Neural crest cell (in vitro differentiated cells): ENCODE measurements at places on chromosomes 16 and 17.

DNA sequence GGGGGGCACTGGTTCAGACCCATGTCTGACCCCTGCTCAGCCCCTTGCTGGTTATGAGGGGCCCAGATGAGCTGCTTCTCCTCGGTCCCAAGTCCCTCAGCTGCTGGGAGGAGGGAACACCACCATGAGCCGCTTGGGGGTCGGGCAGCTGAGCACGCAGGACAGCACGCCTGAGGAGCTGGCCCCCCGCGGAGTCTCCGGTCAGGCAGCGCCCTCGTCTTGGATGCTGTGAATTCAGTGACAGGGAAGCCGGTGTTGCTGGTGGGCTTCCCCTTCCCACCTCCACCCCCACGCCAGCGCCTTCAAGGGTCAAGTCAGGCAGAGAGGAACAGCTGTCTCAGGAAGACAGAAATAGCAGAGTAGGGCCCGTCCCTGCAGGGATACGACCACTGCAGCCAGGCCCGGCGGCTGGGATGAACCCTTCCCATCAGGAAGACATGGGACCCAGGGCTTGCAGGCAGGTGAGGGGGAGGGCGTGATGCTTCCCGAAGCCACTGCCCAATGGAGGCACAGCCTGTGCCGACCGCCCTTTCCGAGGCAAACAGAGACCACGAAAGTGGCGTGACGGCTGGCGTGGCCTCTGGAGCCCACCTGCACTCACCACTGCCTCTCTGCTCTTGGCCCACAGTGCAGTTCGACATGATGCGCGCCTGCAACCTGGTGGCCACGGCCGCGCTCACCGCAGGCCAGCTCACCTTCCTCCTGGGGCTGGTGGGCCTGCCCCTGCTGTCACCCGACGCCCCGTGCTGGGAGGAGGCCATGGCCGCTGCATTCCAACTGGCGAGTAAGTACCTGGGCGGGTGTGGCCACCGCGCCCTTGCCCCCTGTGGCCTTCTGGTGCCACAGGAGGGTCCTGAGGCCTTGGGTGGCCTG, 8.1 kb downstream of the TMEM204 start:
- no peak for DNase-seq

GRCh38 chr16:70526403-70526802, 2.8 kb downstream of the SF3B3 start:
- no peak for DNase-seq

- no peak for DNase-seq
These were observed 7.8 kb downstream of the GRB7 start for GRCh38 chr17:39745335-39746144.

GRCh38 chr16:72312828-72313227, 140.9 kb upstream of the PMFBP1 start:
- no peak for DNase-seq

- no peak for DNase-seq
These were observed 11.4 kb upstream of the TNRC6C start for GRCh38 chr17:77946900-77947645.

- DNase-seq, result no peak
These were observed 33.2 kb downstream of the TIMM22 start for GRCh38 chr17:1029922-1030644.

- no peak for DNase-seq
These were observed 189.5 kb upstream of the GSE1 start for GRCh38 chr16:85423631-85424030.

DNA sequence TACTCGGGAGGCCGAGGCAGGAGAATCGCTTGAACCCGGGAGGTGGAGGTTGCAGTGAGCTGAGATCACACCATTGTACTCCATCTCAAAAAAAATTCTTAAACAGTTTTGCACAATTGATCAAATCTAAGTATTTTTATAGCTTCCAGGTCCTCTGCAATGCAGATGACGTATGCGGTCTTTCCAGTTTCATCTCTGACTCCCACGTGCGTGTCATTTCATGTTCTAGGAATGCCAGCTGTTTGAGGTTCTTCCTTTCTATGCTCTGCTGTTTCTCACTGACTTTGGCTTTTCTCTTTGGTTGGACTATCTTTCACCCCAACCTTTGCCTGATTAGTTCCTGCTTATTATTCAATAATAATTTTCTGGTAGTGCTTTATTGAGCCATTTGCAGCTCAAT, 16.2 kb downstream of the CHP2 start:
- no peak for DNase-seq

DNA sequence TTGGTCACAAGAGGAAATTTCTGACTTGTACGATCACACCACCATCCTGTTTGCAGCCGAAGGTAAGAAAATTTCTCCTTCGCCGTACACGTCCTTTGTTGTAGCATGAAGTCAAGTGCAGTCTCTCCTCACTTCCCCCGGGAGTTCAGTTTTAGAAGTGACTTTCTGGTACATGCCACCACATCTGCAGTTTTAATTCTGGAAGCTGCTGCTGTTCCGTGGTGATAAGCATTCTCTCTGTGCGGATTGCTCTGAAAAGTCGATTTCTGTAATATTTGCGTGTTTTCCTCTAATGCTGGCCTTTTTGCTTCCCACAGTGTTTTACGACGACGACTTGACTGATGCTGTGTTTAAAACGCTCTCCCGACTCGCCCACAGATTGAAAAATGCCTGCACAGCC, 20.6 kb downstream of the METTL22 start:
- DNase-seq, result no peak

DNA sequence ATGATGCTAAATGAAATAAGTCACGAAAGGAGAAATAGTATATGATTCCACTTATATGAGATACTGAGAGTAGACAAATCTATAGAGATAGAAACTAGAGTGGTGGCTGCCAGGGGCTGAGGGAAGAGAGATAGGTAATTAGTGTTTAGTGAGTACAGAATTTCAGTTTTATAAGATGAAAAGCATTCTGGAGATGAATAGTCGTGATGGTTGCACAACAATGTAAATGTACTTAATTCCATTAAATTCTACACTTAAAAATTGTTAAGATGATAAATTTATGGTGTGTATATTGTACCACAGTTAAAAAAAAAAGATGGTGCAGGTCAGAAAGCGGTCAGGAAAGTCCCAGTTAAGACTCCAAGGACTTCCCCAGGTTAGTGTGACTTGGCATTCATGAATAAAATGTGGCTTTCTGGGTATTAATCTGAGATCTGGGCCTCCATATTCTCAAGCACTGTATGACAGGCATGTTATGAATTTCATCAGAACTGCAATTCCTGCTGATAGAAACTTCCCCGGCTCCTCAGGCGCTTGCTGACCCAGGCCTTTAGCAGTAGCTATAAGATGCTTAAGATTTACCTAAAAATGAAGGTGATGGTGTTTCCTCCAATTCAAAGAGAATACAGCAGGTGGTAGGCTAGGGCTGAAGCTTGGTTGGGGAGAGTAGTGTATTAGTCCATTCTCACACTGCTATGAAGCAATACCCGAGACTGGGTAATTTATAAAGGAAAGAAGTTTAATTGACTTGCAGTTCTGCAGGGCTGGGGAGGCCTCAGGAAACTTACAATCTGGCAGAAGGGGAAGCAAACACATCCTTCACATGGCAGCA, 115.3 kb upstream of the SOX9 start:
- DNase-seq, result no peak

- no peak for DNase-seq
These were observed 8.0 kb upstream of the STX4 start for GRCh38 chr16:31025339-31025738.

GRCh38 chr17:17907469-17907868, 64.7 kb downstream of the TOM1L2 start:
- DNase-seq, result no peak

DNA sequence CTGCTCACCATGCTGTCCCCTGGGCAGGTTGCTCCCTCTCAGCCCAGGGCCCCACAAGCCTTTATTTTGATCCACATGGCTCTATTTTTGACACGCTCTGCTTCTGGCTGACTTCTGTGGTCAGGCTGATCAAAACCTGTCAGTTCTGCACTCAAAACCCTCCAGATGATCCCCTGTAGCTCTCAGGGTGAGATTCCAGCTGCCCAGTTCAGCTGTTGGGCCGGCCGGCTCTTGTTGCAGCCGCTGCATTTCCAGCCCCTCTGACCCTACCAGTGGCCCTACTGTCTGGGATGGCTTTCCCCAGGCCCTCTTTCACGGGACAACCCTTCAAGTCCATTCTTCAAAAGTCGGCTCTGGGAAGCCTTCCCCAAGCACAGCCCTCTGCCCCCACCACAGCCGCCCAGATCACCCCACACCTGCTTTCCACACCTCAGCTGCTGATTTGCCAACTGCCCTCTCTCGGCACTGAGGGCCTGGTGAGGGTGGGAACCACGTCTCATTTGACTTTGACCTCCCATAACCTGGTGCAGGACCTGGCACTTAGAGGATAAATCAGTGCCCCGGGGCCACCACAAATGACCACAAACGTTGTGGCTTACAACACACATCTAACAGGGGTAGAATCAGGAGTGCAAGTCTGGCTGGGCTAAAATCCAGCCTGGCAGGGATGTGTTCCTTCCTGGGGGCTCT, 16.3 kb upstream of the CACNG4 start:
- DNase-seq, result no peak

DNA sequence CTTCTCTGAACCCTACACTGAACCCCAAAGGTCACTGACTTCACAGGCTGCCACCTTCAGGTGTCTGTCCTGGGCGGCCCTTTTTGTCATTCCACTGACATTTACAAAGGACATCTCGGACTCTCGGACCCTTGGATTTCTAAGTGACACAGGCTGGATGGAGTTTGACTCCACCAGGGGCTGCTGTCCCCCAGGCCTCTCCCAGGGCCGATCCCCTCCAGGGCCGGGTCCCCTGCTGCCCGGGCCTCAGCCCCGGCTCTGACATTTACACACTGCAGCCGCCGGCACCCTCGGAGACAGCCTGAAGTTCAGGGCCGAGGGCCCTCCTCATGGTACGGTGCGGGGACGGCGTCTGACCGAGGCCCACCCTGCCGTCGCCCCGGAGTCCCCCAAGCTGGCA, 24.1 kb downstream of the CACNA1H start:
- no peak for DNase-seq

DNA sequence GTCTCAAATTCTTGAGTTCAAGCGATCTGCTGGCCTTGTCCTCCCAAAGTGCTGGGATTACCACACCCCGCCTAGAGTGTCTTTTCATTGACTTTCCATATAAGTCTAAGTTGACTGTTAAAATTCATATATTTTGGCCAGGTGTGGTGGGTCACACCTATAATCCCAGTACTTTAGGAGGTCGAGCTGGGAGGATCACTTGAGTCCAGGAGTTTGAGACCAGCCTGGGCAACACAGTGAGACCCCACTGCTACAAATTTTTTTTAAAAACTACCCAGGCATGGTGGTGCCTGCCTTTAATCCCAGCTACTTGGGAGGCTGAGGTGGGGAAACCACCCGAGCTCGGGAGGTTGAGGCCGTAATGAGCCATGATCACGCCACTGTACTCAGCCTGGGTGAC, 21.9 kb upstream of the MRC2 start:
- no peak for DNase-seq

GRCh38 chr16:51655249-51655648, 504.2 kb upstream of the SALL1 start:
- DNase-seq, result no peak

GRCh38 chr16:28145796-28146195, 66.0 kb downstream of the XPO6 start:
- no peak for DNase-seq

DNA sequence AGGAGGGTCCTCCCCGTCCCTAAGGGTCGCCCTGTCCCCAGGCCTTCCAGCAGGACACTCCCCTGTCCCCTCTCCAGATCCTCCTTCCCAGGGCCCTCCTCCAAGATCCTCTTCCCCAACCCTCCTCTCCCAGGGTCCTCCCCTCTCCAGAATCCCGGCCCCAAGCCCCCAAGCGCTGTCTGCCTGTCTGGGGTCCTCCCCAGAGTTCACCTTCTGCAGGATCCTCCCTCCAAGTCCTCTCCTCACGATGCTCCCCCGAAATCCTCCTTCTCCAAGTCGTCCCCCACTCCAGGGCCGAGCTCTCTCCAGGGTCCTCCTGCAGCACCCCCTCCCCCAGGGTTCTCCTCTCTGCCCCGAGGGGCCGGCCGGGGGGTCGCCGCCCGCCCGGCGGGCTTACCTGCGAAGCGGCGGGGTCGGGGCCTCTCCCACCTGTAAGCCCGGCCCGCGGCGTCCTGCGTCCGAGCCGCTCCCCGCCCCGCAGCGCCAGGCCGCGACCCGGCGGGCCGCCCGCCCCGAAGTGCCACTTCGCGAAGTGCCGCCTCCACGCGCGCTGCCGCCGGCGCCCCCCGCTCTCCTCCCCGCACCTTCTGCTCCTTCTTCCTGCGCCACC, 678 bp upstream of the BAIAP2 start:
- no peak for DNase-seq

DNA sequence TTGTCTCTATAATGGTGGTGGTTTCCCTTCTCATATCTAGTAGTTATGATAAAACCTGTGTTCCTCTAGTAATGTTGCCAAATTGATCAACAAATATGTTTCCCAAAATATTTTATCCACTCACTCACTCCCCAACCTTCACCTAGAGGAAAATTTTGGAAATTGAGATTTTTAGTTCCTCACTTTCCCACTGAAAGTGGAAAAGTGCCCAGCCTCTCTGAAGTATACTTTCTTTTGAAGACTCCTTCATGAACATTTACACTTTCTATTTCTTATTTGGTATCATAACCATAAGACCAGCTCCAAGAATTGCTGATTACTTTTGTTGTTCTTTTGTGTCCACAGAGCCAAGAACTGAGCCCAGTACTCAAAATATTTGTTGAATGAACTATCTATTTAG, 5.1 kb upstream of the CENPV start:
- no peak for DNase-seq

- no peak for DNase-seq
These were observed 21.5 kb upstream of the ATP5MC1 start for GRCh38 chr17:48871035-48871550.

DNA sequence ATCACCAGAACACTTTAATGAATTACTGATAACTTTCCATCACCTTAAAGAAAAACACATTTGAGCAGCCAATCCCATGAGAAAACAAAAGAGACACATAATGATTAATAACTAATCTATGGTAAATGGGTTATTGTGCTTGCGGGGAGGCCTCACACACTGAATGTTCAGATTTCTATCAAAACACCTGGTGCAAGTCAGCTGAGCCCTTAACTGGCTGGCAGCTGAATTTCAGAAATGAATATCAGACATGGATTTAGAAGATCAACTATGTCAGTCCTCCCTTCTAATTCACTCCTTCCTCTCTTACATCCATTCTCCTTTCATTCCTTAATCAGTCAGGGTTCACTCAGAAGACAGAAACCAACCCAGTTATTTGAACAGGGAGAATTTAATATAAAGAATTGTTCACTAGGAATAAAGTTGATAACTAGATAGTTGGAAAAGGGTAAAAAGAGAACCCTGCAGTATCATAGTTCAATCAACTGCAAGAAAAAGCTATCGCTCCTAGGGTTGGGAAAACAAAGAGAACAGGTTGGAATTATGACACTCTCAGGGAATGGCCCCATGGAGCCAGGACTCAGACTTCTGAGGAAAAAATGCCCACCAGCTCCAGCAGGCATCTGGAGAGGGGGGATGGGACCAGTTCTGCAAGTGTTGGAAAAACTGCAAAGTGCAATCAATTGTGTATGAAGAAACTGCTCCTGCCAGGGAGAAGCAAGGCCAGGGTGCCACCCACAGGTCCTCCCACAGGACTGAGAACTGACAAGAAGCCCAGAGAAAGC, 577.1 kb upstream of the CDH5 start:
- DNase-seq, result no peak

GRCh38 chr16:81522108-81522701, 77.6 kb downstream of the CMIP start:
- no peak for DNase-seq
